Hypothalamus (tissue), 51 donors: ENCODE measurements at places on chromosomes 16 and 17.

DNA sequence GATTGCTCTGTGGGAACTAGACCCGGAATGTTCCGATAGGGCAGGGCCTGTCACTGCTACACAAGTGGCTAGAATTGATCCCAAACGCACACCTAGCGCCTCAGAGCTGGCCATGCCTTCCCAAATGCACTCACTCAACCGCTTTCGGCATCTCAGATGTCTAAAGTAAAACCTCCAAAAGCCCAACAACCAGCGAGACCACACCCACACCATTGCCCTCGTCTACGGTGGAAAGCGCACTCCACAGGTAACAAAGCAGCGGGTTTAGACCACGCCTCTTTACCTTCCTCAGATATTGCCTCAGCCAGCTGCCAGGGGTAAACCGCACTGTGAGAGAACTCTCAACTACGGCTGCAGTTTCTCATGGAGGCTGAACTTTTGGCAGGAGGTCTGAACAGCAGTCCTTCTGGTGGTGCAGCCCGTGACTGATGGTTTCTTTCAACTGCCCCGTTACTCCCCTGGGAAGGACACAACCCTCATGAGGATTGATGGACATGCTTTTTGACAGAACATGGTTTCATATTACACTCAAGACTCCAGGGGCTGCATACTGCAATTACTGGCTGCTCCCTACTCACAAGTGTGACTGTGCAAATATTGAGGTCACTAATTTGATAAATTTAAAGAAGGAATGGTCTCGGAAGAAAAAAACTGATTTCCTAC is 34.5 kb downstream of the USP7 start:
- DNase-seq = no peak

- no peak for DNase-seq
Measured at GRCh38 chr17:73695035-73695738, 50.9 kb upstream of the SDK2 start.

- DNase-seq = no peak
Measured at GRCh38 chr16:85471469-85472431, 141.4 kb upstream of the GSE1 start.

GRCh38 chr17:81538651-81539570 is 10.7 kb downstream of the FSCN2 start:
- no peak for DNase-seq

GRCh38 chr17:66975614-66976378 is 11.3 kb downstream of the CACNG4 start:
- DNase-seq = no peak
